ENCODE measurements at places on chromosomes 12 and 14.

DNA sequence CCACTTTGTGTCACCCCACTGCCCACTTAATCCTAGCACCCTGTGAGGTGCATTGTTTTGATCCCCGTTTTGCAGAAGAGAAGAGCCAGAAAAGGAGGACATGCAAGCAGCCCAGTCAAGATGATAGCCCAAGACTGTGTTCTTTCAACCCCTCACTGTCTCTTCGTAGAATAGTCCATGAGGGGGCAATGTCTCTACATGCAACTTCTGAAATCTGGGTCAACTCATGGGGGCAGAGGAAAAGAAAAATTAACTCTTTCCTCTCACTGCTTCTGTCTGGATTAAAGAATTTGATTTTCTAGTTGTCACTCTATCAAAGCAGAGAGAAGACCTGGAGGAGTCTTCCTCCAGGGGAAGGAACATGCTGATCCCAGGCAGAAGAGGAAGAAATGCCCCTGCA lies 229.6 kb upstream of the NOS1 start:
- DNase-seq, result no peak

- DNase-seq, result no peak
Observed at GRCh38 chr12:123041042-123041531, 60.6 kb downstream of the ARL6IP4 start.

GRCh38 chr12:129615001-129615400 lies 288.8 kb downstream of the TMEM132D start:
- no peak for DNase-seq

- DNase-seq, result no peak
Observed at GRCh38 chr12:106037524-106038298, 101.0 kb downstream of the NUAK1 start.

DNA sequence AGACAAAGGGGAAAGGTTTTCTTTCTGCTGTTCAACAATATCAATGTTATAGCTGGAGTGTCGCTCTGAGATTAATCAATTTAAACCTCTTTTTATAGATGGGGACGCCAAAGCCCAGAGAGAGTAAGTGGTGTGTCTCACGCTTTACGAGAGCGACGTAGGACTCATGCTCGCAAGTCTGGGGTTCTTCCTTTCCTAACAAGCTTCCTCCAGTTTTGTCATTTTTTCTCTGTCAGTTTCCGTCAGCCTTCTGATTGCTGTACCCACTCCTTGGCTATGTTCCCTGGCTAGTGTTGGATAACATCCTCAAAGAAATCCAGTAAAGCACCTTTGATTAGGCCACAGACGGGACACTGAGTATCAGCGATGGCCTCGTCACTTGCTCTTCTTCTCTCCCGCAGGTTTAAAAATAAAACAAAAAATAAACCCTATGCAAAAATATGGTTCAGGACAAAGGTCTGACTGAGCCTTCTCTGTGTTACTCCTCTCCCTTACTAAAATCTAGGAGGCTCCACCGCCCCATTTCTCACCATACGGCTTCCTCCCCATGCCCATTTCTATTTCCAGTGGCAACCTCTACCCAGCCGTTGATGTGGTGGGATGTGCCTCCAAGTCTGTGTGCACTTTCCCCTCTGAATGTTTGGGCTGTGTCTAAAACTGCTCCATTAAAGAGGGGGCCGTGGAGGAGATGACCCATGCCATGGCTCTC lies 172.7 kb upstream of the PARP11 start:
- no peak for DNase-seq

- DNase-seq, result no peak
Observed at GRCh38 chr12:42275499-42275898, 37.5 kb upstream of the YAF2 start.

GRCh38 chr12:6367065-6367968 lies 8.0 kb downstream of the SCNN1A start:
- DNase-seq, result no peak

DNA sequence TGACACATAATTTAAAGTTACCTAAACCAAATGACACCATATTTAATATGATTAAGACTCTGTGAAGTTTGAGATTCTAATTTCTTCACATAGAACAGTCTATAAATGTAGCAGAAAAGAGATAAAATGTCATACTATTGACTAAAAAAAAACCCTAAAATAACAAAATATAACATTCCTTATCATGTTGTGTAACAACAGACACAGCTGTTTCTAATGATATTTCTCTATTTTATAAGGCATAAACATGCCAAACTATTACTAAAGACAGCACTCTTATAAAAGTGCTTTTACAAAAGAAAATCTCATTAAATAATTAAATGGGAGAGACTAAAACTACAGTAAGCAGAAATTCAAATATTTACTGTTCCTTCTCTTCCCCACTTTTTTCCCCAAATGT lies 49.4 kb downstream of the NOVA1 start:
- DNase-seq, result no peak

GRCh38 chr14:51518280-51518679 lies 133.4 kb upstream of the FRMD6 start:
- no peak for DNase-seq

DNA sequence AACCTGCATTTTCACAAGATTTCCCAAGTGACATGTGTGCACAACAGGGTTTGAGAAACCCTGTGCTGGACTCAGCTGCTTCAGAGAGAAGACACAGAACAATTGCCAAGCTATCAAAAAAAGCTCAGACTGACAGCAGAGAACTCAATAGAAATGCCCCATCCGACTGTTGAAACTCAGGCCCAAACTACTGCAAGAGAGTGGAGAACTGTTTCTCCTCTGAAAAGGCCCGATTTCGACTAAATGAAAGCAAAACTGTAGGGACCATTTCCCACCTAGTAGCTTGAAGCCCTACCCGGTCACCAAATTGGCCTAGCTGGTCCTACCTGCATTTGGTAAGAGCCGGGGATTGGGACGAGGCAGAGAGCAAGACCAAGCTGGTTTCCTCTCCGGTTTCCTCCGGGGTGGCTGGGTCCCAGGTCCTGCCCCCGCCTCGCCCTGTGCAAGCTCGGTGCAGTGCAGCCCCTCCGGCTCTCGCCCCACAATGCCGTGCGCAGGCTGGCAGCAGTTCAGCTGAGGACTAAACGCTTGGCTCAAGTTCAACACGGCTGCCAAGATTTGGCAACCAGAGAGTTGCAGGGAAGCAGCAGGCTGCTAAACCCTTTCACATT lies 1180.6 kb downstream of the VRK1 start:
- peak; percentile 28 for DNase-seq

DNA sequence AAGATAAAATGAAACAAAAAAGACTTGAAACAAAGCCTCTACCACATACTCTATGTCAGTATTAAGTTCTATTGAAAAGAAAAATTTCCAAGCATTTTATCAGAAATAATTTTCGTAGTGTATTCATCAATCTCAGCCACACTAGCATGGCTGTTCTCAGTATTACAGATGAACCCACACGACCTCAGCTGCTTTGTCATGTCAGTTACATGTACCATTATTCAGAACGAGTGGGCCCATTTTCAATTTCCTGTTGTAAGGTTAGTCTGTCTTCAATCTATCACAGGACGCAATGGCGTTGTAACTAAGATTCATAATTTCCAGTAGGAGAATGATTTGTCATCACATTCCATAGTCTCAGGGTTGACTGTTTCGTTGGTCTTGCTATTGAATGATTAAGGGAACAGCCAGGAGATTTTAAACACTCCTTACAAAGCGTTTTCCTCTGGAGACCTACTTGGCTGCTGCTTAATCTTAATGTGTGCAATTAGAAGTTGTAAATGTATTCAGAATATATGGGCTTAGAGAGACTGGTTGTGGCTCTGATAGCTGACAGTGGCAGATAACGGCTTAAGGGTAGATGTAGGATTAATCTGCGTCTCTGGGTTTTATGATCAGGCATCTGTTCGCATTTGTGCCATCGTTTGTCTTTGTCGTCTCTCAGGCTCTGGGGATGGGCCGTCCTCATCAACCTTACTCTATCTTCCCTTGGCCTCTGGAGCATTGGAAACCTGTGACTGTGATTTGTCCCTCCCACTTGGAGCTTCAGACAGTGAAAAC lies 65.4 kb downstream of the GLT1D1 start:
- no peak for DNase-seq

- no peak for DNase-seq
Observed at GRCh38 chr12:130424858-130425697, 87.4 kb downstream of the PIWIL1 start.

DNA sequence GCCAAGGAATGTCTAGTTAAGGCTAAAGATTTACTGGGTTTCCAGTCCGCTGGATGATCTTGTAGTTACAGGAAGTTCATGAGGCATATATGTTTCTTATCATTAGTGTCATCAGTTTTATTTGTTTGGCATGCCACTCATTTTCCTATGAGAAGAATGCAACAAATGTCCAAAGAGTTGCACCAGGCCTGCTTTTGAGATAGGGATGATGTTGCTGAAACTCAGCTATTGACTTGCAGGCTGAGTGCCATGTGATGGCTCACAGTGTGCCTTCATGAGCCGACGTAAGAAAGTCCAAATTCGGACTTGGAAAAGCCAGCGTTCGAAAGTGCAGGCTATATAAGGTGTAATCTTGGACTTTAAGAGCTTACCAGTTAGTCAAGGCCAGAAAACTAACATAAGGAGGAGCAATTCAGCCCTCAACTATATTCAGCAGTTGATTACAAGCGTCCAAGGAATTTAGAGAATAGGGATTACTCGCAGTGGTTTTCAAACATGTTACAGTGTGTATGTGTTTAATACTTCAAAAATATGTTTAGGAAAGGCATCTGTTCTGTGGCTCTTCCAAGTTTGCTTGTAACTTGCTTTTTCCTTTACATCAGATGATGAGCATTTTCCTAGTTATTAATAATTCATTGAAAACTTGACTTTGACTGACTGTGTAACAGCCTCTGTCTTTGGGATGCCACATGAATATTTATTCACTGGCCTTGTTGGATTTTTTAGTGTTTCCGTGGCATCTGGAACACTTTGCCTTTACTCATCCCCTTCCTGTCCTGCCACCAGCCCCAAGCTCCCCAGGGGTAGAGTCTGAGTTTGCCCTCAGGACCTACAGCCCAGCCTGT lies 101.3 kb downstream of the LGMN start:
- no peak for DNase-seq

- DNase-seq, result no peak
Observed at GRCh38 chr14:103057028-103057371, 349 bp downstream of the CDC42BPB start.

GRCh38 chr14:92956961-92957360 lies 34.0 kb downstream of the CHGA start:
- no peak for DNase-seq

GRCh38 chr12:15787778-15788177 lies 1.4 kb downstream of the EPS8 start:
- no peak for DNase-seq

GRCh38 chr14:104665657-104666522 lies 23.5 kb upstream of the INF2 start:
- DNase-seq, result peak; percentile 14

- no peak for DNase-seq
Observed at GRCh38 chr14:105028251-105028927, 7.5 kb upstream of the CDCA4 start.

DNA sequence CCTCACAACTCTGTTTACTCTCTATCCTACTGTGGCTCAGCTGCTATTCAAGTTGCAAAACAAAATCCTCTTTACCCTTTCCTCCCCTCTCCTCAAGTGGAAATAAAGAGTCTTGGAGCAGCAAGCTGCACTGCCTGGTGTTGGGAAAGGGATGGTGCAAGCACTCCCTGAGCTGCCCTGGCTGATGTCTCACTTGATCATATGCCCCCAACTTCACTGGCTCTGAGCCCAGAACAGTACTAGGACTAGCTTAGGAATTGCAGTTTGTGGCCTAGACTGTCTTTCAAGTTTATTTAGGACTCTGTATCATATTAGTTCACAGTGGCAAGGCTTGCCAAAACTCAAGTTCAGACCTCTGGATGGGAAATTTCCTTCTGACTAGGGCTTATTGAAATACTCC lies 1683.8 kb upstream of the SEL1L start:
- no peak for DNase-seq

DNA sequence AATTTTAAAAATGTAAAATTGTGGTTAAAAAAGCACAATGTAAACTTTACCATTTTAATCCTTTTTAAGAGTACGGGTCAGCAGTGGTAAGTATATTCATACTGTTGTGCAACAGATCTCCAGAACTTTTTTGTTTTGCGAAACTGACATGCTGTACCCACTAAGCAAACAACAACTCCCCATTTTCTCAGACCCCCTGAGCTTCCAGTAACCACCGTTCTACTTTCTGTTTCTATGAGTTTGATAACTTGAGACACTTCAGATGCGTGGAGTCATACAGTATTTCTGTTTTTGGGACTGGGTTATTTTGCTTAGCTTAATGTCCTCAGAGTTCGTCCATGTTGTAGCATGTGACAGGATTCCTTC lies 38.0 kb downstream of the CHST11 start:
- no peak for DNase-seq

- DNase-seq, result no peak
Observed at GRCh38 chr12:104956870-104957718, 996 bp downstream of the SLC41A2 start.

All from stimulated activated CD8-positive, alpha-beta memory T cell treated with anti-CD3 and anti-CD28 coated beads, Interleukin-4, amount 100 ng/mL, for 1 hour (primary cell).